ENCODE measurements at places on chromosomes 16 and 17.

DNA sequence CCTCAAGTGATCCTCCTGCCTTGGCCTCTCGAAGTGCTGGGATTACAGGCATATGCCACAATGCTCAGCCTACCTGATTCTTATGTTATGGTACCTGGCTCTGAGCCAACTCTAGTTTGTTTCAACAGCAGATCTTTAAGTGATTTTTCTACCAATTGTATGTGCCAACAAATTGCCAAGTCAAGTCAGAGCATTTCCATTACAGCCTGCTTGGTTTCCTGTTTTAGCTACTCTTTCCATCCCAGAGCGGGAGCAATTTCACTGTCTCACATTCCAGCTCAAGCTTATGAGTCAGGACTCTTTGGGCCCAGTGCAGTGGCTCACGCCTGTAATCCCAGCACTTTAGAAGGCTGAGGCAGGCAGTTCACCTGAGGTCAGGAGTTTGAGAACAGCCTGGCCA lies 30.8 kb upstream of the RBBP6 start:
- peak; percentile 15 for DNase-seq

GRCh38 chr17:76091526-76092286 lies 11.9 kb downstream of the EXOC7 start:
- DNase-seq = no peak

DNA sequence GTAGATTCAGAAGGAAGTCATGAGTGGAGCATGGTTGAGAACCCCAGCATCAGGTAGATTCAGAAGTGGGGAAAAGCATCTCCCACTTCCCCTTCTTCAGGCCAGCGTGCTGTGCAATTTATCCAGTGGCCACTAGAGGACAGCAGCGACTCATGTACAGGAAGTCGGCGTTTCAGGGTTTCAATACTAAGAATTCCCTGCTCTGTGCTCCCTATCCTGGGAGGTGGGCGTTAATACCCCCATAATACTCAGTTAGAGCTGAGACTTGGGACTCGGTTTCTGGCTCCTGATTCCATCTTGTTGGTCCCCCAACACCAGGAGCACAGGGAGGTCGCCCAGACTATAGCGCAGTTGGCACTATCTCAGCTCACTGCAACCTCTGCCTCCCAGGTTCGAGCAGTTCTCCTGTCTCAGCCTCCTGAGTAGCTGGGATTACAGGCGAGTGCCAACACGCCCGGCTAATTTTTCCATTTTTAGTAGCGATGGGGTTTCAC lies 75.3 kb upstream of the AMZ2 start:
- DNase-seq = peak; percentile 76

DNA sequence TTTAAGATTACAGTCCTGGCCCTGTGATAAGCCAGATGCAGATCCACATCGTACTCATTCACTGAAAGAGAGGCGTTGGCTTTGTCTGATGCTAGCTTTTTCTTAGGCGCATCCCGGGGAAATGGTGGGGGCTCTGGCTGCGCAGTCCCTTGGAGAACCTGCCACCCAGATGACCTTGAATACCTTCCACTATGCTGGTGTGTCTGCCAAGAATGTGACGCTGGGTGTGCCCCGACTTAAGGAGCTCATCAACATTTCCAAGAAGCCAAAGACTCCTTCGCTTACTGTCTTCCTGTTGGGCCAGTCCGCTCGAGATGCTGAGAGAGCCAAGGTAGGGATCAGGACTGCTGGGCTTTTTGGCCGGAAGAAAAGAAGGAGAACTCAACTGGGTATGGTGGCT lies 24.0 kb downstream of the POLR2A start:
- no peak for DNase-seq

- no peak for DNase-seq
Measured at GRCh38 chr17:46794318-46794717, 24.2 kb downstream of the WNT3 start.

DNA sequence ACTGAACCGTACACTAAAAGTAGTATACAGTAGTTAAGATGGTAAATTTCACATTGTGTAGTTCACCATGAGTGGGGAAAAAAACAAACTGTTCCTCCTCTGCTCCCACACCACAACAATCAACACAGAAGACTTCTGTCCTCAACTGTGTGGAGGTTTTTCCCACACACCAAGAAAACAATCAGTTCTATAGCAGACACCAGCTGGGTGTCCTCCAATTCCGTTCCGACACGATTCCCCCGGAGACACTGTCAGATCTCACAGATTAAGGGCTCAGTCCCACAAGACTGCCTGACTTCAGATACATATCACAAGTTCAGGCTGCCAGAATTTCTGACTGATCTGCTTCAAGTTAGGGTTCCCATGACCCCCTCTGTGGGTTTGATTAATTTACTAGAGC lies 31.8 kb downstream of the BBS2 start:
- no peak for DNase-seq

GRCh38 chr16:11160676-11161115 lies 95.3 kb downstream of the SOCS1 start:
- no peak for DNase-seq

GRCh38 chr16:88465387-88465983 lies 12.4 kb downstream of the ZFPM1 start:
- DNase-seq = no peak

DNA sequence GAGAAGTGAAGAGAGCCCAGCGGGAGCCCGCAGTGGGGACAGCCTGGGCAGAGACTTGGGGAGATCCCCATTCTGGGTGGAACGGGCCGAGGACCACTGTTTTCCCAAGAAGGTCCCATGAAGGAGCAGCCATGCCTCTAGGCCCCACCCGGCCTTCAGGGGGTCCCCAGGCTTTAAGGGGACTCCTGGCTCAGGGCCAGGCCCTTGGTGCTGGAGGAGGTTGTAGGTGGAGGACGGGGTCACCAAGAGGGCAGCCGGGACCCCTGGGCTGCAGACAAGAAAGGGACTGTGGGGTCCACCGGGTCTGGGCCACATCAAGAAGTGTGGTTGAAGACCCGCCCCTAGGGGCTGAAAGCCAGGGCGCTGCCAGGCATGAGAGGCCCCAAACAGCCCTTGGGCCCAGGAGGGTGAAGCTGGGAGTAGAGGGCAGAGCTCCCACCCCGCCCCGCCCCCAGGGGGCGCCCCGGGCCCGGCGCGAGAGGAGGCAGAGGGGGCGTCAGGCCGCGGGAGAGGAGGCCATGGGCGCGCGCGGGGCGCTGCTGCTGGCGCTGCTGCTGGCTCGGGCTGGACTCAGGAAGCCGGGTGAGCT lies at the start of gene PRSS21:
PRSS21 (plus strand) TSS at position 487 of the 589 bp plus-strand sequence; CDS start at position 519, 32 bp downstream.
- DNase-seq = no peak

DNA sequence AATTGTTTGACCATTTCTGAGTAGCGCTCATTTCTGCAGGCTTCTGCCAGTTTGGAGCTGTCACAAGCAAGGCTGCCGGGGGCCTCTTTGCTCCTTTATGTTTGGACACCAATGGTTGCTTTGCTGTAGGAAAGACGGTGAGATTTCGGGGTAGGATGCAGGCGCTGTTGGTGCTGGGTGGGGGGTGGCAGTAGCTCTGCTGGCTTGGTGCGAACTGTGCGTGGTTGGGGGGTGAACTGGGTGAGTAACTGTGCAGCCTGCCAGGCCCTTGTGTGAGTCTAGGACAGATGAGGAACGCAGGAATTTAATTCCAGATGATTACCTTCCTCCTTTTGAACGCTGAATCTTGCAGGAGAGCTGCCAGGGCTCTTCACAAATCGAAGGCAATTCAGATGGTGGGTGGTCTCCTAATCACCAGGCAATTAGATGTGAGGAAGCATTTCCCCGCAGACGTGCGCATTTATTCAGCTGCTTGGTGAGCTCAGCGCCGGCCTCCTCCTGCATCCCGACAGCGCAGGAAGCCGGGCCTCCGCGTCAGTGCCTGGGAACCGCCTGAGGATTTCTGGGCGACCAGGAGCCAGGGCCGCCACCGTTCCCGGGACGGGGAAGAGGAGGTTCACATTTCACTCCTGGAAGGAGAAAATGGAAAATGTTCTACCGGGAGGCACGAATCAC lies 154.4 kb downstream of the FOXL1 start:
- no peak for DNase-seq

DNA sequence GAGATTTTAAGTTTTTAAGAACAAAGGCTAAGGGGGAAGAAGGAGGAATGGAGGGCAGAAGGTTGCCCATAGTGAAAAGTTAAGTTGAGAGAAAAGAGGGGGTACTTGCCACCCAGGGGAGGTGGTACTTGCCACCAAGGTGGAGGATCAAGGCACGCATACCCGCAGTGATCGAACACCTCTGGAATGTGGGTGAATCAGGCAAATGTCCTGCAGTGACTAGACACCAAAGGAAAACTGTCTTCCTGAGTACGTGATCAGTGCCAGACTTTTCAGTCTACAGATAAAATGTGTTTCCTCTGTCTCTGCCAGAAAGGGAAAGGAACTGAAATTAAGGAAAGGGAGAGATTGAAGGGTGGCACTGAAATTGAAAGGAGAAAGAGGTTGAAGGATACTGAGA lies 2285.3 kb downstream of the TP53TG3F start:
- no peak for DNase-seq

GRCh38 chr17:2837147-2837561 lies 40.9 kb downstream of the RAP1GAP2 start:
- no peak for DNase-seq
